Epithelial cell of prostate (primary cell): ENCODE measurements at places on chromosomes 1 and 21.

DNA sequence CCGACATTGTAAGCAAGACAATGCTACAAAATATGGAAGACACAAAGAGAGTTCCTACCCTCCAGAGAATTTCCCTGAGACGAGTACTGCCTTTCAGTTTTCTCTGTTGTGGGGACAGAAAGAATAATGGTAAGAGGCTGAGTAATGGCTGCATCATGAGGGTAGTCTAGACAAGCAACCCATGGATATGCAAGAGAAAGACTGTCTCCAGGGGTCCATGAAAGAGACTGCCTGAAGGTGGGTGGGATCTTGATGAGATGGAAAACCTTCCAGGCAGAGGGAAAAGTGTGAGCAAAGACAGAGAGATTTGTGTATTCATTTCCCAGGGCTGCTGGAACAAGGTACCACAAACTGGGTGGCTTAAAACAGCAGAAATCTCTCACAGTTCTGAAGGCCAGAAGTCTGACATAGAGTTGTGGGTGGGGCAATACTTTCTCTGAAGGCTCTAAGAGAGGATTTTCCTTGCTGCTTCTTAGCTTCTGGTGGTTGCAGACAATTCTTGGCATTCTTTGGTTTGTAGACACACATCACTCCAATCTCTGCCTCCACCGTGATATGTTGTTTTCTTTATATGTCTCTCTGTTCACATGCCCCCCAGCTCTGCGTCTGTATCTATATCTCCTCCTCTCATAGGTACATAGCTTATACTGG is 41.4 kb downstream of the ANP32E start:
- DNase-seq: no peak

DNA sequence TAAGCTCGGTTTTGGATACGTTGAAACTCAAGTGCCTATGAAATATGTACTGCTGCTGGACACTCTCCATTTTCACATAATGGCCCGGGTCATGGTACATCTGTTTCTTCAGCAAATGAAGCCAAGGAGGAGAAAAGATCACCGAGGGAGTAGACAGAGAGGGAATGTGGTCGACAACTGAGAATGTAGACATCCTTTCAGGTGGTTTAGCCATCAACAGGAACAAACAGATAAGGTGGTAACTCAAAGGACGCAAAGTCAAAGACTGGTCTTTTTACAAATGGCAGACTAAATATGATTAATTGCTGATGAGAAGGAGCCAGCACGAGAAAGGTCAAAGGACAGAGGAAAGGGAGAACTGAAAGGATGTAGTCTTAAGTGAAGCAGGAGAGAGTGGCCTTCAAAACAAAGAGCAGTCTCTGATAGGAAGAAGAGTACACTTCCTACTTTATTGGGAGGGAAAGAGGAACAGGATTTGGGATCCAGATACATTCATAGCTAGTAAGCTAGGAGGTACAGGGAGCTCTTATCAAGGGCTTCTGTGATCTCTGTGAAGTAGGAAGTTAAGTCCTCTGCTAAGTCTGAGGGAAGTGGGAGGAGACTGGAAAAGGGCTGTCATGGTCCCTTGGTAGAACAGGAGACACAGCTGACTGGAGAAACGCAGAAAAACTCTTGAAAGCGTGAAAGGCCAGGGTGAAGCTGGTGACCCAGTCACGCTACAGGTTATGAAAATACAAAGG is 28.3 kb downstream of the NUP133 start:
- DNase-seq: no peak

GRCh38 chr1:205137901-205138300 is 16.1 kb upstream of the RBBP5 start:
- no peak for DNase-seq

GRCh38 chr1:27374362-27375086 is at the start of gene FCN3:
Gene FCN3, minus strand, starts transcription at chr1:27374824. Its CDS starts 6 bp downstream, at chr1:27374818.
- no peak for DNase-seq

DNA sequence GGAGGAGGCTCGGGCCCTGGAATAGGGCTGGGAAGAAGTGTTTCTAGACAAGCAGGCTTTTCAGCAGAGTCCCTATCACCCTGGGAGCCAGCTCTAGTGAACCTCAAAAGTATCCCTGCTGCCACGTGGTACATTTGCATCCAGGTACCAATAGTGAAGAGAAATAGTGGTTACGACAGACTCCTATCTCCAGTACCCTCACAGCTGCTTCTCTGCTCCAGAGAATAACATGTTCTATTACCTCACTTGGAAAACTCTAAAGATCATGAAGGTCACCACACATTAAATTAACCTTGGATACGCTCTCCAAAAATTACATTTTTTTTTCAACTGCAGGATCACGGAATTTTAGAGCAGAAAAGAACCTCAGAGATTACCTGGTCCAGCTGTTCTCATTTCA is 230.4 kb upstream of the PLD5 start:
- DNase-seq: no peak

- DNase-seq: no peak
Observed at GRCh38 chr1:203717120-203717519, 47.9 kb upstream of the LAX1 start.
